ENCODE measurements at places on chromosomes 11 and 22. TPM values are rescaled to one million over a fixed set of nuclear protein-coding genes. Genes with fewer than 3 reads are reported as not detected.

The AHNAK gene
- 11.3 TPM for total RNA-seq

DNA sequence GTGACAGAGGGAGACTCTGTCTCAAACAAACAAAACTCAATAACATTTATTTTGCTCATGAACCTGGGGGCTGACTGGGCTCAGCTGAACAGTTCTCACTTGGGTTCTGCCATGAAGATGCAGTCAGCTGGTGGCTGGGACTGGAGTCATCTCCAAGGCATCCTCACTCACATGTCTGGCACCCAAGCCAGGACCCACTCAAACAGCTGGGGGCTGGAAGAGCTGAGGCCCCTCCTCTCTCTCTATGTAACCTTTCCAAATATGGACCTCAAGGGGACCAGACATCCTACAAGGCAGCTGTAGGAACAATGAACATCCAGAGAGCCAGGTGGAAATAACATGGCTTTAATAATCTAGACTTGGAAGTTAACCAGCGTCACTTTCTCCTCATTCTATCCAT is 16.8 kb downstream of the HSPA8 start:
- DNase-seq = no peak

- DNase-seq = no peak
These were observed 7.3 kb downstream of the HEPHL1 start for GRCh38 chr11:94028436-94028835.

DNA sequence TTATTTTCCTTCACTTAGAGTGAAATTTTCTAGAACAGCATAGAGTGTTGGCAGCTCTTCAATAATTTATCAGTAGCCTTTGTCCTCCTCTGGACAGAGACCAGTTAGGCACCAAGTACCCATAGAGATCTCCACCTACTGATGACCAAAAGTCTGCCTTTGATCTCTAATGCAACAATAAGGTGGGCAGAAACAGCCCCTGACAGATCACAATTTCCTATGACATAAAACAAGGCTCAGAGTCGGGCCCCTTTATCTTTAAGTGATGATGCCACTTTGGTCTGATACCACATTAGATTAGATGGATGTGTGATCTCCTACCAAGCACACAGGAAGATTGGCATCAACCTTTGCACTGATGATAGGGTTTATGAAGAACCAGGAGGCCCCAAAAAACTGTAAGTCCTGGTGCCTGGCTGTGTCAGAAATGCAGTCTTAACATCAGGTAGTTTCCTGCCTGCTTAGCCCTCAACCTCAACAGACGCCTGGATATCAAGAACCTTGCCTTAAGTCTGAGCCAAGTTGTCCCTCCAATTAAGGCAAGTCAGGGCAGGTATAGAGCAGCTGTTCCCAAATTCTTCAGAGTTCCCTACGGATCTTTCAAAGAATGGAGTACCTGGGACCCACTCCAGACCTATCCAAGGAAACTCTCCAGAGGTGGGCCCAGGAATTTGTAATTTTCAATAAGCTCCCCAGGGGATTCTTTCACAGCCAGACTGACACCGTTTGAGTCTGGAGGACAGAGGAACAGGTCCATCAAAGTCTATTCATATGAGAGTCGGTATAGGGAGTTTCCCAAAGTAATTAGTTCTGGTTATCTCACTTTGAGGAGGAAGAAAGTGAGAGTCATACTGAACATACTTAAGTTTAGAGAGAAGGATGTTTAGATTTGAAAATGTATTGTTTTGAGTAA is 30.6 kb upstream of the TMPRSS4 start:
- DNase-seq = no peak

The MYRF gene
- total RNA-seq = 1.7 TPM
